ENCODE measurements at places on chromosomes 3 and 15.

DNA sequence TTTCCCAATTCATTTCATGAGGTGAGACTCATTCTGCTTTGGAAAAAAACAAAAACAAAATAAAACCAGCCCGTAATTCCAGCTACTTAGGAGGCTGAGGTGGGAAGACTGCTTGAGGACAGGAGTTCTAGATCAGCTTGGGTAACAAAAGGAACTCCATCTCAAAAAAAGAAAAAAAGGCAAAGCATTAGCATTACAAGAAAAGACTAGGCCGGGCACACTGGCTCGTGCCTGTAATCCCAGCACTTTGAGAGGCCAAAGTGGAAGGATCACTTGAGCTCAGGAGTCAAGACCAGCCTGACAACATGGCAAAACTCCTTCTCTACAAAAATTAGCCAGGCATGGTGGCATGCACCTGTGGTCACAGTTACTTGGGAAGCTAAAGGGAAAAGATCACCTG lies 33.9 kb downstream of the TRPM7 start:
- no peak for DNase-seq

DNA sequence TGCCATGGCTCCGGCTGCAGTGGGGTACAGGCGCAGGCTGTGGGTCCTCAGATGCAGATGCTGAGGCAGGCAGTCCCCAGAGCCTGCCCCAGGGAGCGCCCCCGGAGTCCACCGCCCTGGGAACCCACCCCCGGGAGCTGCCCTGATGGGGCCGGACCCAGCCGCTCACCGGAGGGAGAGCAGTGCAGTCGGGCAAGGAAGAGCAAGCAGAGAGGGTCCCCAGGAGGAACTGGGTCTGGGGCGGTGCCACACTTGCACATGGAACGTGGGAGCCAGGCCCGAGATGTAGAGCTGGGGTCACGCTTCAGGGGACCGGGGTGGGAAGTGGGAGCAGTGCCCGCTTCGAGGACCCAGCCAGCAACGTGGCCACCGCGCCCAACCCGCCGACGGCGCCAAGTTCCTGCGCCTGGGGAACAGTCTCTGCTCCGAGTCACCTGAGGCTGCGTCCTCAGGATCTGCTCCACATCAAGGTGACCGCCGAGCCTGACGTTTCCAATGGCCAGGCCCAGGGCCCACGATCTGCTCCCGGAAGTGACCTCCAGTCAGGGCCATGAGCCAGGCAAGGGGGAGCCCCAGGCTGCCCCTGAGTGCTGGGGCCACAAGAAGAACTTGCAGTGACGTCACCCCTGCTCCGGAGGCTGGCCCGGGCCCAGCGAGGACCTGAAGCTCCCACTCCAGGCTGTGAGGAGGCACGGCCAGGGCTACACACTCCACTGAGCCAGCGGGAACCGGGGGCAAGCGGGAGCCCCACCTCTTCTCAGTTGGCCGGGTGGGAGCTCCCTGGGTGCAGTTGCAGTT lies 27.0 kb upstream of the TFG start:
- no peak for DNase-seq

DNA sequence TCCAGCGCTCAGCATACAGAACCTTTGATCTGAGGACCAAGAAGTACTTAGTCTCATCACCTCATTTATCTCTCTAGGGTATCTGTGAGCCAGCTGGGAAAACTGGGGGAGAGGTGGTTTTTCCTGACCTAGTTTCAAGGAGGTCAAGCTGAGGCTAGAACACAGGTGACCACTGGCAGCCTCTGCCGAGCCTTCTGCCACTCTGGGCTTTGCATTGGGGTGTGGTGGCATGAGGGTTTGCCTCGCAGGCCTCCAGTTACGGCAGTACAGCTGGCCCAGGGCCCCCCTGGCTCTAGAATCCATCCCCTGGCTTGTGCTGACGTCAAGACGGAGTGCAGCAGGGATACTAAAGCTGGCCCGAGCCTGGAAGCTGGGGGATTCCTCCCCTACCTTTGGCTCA lies 34.7 kb upstream of the CDCP1 start:
- DNase-seq, result no peak

DNA sequence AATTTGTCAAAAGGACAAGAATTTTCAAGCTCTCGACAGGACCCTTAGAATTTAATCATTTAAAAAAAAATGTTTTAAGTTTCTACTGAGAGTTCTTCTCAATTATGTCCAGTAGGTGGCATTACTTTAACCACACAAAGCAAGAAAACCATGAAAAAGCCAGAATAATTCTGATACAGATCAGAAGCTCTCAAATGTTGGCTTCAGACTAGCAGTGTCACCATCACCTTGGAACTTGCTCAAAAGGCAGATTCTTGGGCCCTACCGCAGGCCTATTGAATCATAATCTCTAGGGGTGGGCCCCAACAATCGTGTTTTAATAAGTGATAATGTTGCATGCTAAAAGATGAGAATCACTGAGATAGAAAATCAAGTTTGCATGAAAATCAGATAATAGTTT lies 99.5 kb upstream of the KCNMB2 start:
- DNase-seq, result no peak

DNA sequence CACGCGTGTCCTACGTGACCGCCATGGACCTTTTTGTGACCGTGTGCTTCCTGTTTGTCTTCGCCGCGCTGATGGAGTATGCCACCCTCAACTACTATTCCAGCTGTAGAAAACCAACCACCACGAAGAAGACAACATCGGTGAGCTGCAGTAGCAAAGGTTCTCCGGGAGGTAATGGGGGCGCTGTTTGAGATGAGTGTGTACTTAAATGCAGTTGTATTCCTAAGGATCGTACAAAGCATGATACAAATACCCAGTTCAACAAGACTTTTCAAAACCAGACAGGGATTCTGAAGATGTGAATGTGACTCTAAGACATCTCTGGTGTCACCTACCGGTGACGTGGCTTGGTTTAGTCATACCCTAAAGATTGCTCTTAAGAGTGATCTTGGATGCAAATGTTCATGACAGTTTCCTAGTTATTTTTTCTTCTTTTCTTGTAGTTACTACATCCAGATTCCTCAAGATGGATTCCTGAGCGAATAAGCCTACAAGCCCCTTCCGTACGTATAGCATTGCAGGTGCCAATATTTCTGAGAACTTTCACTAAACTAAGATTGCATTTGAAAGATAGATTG lies 556.6 kb downstream of the GABRG3 start:
- DNase-seq, result no peak

DNA sequence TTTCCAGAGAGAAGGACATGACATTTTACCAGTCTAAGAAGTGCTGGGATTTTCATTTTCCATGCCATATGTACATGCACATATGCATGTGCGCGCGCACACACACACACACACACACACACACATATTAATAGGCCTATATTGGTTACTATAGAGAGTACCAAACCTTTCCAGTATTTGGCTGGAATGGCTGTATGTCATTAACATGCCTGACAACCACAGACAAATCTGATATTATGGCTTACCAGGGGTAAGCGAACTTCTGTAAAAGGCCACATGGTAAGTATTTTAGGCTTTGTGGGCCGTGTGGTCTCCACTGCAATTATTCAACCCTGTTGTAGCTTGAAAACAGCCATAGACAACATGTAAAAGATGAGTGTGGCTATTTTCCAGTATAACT lies 97.2 kb upstream of the TSPAN3 start:
- no peak for DNase-seq

- DNase-seq, result no peak
Observed at GRCh38 chr3:67856718-67857117, 202.3 kb upstream of the SUCLG2 start.

GRCh38 chr15:62506217-62506805 lies 341.2 kb upstream of the C2CD4B start:
- no peak for DNase-seq

DNA sequence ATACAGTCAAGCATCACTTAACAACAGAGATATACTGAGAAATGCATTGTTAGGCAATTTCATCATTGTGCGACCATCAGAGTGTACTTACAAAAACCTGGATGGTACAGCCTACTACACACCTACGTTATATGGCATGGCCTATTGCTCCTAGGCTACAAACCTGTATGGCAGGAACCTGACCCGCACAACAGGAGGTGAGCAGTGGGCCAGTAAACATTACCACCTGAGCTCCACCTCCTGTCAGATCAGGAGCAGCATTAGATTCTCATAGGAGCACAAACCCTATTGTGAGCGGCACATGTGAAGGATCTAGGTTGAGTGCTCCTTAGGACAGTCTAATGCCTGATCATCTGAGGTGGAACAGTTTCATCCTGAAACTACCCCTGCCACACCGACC lies 89.7 kb downstream of the SCAPER start:
- DNase-seq, result no peak

GRCh38 chr3:12423918-12424630 lies 60.2 kb upstream of the TSEN2 start:
- DNase-seq, result no peak

GRCh38 chr15:64865126-64865997 lies 23.6 kb downstream of the PLEKHO2 start:
- DNase-seq, result no peak

GRCh38 chr15:70316059-70316600 lies 218.4 kb upstream of the TLE3 start:
- no peak for DNase-seq

- DNase-seq, result no peak
Observed at GRCh38 chr3:58861551-58861950, 188.3 kb downstream of the CFAP20DC start.

GRCh38 chr3:123568034-123568433 lies 16.8 kb downstream of the HACD2 start:
- no peak for DNase-seq

- no peak for DNase-seq
Observed at GRCh38 chr15:42730135-42730534, 6.8 kb downstream of the CDAN1 start.

DNA sequence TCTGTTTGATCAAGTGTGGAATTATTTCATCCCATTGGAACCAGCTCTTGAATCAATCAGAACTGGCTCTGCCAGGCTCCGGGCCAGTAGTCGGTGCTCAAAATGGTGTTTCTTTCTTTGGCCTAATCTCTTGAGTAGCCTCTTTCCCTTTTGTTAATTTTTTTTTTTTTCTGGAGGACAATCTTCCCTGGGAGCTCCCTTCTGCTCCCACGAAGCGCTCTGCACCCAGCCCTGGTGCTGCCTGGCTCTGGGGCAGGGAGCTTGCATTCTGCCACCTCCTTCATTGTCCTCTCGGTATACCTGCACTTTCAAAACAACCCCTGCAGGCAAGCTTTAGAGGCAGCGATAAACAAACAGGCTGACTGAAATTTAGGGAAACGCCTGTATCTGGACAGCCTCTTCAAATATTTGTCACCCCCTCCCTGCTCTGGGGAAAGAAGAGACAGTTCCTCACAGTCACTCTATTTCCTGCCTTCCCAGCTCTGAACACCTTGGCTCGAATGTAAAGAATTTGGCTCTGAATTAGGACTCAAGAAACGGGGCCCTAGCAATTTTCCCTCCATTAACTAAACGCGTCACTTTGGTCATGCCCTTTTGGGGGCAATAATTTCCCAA lies 1.1 kb upstream of the THSD4 start:
- no peak for DNase-seq

- DNase-seq, result no peak
Observed at GRCh38 chr3:122988508-122988907, 39.1 kb downstream of the SEMA5B start.

- no peak for DNase-seq
Observed at GRCh38 chr15:66565741-66566144, at the start of gene LCTL. Gene LCTL, minus strand, starts transcription at chr15:66565998. Its CDS starts 633 bp downstream, at chr15:66565365.

GRCh38 chr3:55380561-55380960 lies 106.5 kb downstream of the WNT5A start:
- DNase-seq, result no peak

All from stimulated activated CD8-positive, alpha-beta memory T cell treated with anti-CD3 and anti-CD28 coated beads, Interleukin-4, amount 100 ng/mL, for 1 hour (primary cell).